ENCODE measurements at places on chromosomes 12 and 14.
A peak's percentile ranks its signal among the peaks of the same experiment; 100 is the strongest.

- no peak for DNase-seq
These were observed 286.4 kb upstream of the TMEM132C start for GRCh38 chr12:127980585-127980984.

- peak; percentile 94 for DNase-seq
These were observed at the start of gene PYM1 for GRCh38 chr12:55927588-55928502. PYM1 (minus strand) TSS chr12:55927894; CDS start chr12:55927761, 133 bp downstream.

- no peak for DNase-seq
These were observed 1.0 kb downstream of the SMARCD1 start for GRCh38 chr12:50086148-50086547.

- no peak for DNase-seq
These were observed 133.7 kb downstream of the PAPOLA start for GRCh38 chr14:96635850-96636249.

DNA sequence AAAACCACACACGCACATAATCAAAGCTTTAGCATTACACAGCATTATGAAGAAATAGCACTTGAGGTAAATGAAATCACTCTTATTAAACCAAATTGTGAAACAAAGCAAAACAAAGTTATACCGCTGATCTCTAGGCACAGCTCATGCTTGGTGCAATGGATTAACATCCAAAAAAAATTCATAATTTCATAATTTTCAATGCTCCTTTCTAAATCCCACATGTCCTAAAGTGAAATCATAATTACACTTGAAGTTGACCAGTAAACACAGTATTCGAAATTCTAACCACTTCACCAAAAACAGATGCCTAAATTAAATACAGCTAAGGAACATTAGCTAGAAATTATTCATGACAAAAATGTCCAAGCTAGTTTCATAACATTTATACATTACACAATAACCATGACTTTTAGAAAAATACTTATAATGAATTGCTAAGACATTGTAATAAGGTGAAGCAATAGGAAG lies 1.5 kb downstream of the MLH3 start:
- DNase-seq: no peak

GRCh38 chr12:89492883-89493282 lies 31.7 kb downstream of the GALNT4 start:
- DNase-seq: no peak

GRCh38 chr12:53069621-53070410 lies 9.4 kb downstream of the SPRYD3 start:
- DNase-seq: peak; percentile 23

- DNase-seq: no peak
These were observed 13.5 kb upstream of the PDZRN4 start for GRCh38 chr12:41174602-41175001.

DNA sequence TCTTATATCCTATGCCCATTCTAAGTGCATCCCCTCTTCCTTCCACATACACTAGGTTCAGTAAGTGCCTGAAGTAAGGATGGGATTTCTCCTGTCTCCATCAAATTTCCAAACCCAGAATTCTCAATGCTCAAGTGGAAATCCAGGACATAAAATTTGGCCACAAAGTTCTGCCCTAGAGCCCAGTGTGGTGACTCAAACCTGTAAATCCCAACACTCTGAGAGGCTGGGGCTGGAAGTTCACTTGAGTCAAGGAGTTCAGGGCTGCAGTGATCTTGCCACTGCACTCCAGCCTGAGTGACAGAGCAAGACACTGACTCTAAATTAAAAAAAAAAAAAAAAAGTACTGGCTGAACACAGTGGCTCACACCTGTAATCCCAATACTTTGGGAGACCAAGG lies 4.5 kb upstream of the ARF3 start:
- DNase-seq: no peak

- DNase-seq: no peak
These were observed 87.0 kb downstream of the TESC start for GRCh38 chr12:117011988-117012805.

DNA sequence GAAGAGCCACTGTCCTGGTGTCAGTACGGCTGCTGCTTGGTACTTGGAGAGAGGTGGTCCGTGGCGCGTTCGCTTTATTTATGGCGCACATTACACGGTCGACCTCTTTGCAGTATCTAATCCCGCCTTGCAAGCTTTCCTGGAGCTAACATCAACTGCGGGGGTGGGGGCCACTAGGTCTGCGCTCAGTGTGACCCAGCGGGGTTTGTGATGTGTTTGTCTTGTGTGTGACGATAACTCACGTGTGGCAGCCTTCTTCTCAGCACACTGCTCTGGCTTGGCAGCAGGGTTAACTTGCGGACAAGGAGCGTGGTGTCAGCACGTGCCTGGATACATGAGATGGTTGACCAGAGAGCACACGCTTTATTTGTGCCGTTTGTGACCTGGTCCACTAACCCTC lies 122.2 kb upstream of the RTL1 start:
- DNase-seq: no peak

Data from left lung (tissue), 14 donors.